ENCODE measurements at places on chromosomes 6 and 20.

- no peak for DNase-seq
Observed at GRCh38 chr20:35134472-35134871, 12.7 kb downstream of the EDEM2 start.

- no peak for DNase-seq
Observed at GRCh38 chr6:124541573-124541972, 420.7 kb upstream of the RNF217 start.

- no peak for DNase-seq
Observed at GRCh38 chr6:113203715-113204110, 653.4 kb upstream of the MARCKS start.

DNA sequence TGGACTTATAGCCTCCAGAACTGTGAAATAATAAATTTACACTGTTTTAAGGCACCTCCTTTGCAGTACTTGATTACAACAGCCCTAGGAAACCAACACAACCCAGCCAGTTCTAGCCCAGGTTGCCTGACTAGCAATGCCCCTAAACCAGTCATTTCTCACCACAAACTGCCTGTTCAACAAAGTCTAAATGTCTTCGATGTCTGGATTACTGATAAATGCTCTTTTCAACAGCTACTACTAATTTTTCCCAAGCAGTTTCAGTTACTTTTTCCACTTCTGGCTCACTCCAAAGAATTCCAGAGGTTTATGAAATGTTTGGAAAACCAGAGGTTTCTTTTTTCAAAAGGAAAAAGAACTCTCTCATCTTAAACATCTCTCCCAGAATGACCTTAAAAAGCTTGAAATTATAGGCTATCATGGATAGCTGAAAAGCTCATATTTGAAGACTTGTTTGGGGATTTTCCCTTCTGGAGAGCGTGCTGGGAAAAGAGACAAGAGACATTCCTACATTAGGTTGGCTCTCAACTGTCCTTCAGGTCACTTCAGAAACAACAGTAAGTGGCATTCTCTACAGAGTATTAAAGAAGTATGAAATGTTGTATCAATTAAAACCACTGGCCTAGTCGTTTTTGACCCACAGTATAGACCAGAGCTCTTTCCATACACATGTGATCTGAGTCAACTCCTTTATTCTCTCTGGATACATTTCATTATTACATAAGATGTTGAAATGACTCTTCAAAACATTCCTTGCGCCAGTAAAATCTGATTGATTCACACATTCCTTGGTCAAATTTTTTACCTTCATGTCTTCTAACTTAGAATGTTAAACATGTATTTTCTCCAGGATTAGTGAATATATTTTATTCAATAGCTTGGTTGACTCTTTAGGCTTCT, 265.9 kb downstream of the COL12A1 start:
- DNase-seq, result no peak

DNA sequence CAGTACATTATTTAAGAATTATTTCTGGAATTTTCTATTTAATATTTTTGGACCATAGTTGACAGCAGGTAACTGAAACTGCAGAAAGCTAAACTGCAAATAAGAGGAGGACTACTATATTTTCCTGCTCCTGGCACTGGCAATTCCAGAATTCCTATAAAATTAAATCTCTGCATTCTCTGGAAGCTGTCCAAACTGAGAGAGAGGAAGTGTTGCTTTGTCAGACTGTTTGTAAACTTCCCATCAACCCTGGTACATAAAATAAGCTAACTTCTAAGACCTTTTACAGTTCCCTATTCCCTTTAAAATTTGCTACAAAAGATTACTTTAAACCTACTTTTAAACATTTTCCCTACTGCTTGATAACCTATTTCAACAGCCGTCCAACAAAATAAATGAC, 196.1 kb upstream of the RUNX2 start:
- no peak for DNase-seq

DNA sequence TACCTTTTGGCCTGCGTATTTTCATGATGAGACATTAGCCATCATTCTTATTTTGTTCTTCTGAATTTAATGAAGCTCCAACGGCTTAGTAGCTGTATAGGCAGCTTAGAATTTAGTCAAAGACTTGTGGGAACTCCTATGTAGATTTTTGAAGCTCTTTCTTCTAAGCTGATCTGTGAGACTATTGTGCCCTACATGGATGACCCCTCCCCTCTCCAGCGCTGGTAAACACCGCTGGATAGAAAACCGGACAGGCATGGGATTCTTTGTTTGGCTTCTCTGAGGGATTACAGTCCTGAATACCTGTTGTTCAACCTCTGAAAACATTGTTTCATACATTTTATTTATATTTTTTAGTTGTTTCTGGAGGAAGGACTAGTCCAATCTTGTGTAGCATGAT, 1353.4 kb downstream of the GRIK2 start:
- no peak for DNase-seq

- peak; percentile 12 for DNase-seq
Observed at GRCh38 chr6:132400883-132401617, at the start of gene MOXD1. MOXD1 (minus strand) TSS chr6:132401475; CDS start chr6:132401426, 49 bp downstream.

DNA sequence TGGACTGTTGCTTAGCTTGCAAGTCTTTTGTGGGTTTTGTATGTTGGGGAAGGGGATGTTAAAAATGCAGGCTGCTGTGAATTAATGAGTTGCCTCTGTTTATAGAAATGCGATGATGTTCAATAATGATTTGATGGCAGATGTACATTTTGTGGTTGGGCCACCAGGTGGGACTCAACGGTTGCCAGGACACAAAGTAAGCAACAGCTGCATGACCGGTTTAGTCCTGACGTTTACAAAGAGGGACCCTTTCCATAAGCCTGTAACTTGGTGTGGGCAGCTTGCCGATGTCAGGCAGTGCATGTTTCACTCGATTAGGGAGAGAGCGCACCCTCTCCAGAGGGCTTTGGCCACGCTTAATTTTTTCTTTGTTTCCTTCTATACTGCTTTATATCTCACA, 1.3 kb downstream of the BTBD3 start:
- no peak for DNase-seq

DNA sequence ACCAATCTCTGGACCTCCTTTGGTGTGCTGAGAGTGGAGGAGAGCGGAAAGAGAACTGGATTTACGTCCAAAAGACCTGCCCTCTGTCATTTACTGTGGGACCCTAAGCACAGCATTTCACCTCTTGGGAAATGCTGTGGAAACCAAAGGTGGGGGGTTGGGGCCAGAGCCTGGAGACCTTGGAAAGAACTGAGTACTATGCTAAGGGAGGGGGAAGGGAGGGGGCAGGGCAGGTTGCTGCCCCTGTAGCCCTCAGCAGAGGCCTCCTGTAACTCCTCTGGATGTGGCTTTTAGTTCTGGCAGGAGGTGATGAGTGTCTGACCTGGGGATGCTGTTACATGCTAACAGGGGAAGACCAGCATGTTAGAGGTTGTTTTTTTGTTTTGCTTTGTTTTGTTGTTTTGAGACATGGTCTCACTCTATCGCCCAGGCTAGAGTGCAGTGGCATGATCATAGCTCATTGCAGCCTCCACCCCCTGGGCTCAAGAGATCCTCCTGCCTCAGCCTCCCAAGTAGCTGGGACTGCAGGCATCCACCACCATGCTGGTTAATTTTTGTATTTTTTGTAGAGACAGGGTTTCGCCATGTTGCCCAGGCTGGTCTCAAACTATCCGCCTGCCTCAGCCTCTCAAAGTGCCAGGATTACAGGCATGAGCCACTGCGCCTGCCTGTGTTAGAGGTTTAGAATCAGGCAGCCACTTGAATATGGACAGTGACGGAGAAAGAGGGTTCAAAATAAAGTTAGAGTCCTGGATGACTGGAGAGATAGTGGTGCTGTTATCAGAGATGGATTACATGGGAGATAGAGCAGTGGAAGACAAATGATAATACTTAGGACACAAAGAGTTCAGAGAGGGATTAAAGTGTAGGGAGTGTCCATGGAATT, 18.4 kb upstream of the PARD6B start:
- DNase-seq, result no peak

GRCh38 chr20:48592107-48592940, 235.5 kb downstream of the PREX1 start:
- no peak for DNase-seq

- no peak for DNase-seq
Observed at GRCh38 chr20:32914031-32914430, 55.3 kb downstream of the EFCAB8 start.

DNA sequence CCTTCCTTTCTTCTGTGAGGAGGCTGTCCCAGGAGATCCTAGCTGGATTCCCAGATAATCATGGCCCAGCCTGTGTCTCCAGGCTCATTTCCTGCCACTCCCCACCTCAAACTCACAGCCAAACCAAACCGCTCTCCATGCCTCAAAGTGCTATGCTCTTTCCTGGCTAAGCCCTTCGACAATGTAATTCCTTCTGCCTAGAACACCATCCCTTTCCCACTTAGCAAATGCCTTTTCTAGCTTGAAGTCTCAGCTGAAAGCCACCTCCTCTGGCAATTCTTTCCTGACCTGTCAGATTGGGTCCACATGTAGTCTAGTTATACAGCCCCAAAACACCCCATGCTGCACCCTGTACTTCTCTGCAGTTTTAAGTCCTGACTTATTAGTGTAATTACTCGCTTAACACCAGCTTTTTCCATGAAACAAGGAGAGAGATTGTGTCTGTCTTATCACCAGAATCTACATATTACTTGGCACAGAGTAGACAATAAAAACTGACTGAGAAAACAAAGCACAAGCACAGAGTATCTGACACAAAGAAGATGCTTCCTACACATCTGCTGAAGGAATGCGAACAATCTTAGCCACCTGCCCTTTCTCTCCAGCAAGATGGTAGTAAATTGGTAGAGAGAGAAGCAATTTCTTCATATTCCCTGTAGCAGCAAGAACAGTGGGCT, 5.4 kb downstream of the TRIM26 start:
- no peak for DNase-seq

GRCh38 chr20:36249450-36249849, 13.2 kb downstream of the AAR2 start:
- no peak for DNase-seq

- no peak for DNase-seq
Observed at GRCh38 chr6:73323323-73323722, 30.8 kb downstream of the DPPA5 start.

DNA sequence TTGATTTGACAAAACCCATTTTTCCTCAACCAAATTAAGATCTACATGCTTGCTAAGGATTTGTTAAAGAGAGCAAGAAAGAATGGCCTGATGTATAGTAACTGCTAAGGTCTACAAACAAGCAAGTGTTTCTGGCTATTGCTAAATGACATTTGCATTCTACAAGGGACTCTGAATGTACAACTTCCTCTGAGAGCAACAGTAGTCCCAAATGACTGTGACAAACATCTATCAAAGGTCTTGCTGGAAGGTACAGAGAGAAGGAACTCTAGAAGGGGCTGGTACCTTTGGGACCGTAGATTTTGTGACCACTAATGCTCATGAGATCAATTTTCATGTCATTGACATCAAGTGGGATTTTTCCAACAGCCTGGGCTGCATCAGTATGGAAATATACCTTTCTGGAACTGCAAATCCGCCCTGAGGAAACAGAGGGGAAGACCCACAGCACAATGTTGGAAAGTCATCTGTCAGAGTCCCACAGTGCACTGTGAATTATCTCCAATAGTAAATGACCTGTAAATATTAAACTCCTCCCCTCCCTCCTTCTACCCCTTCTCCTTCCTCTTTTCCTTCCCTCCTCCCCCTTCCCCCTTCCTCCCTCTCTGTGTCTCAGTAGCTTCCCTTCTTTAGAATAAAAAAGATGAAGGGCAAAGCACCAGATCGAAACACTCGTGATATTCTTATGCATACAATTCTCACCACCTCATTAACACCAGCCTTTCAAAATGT, 15.9 kb upstream of the CPNE1 start:
- no peak for DNase-seq

GRCh38 chr6:37588735-37589108, 89.0 kb upstream of the CCDC167 start:
- no peak for DNase-seq

- no peak for DNase-seq
Observed at GRCh38 chr20:48737434-48738093, 90.2 kb downstream of the PREX1 start.

GRCh38 chr6:35061651-35062410, 79.3 kb downstream of the TCP11 start:
- no peak for DNase-seq

DNA sequence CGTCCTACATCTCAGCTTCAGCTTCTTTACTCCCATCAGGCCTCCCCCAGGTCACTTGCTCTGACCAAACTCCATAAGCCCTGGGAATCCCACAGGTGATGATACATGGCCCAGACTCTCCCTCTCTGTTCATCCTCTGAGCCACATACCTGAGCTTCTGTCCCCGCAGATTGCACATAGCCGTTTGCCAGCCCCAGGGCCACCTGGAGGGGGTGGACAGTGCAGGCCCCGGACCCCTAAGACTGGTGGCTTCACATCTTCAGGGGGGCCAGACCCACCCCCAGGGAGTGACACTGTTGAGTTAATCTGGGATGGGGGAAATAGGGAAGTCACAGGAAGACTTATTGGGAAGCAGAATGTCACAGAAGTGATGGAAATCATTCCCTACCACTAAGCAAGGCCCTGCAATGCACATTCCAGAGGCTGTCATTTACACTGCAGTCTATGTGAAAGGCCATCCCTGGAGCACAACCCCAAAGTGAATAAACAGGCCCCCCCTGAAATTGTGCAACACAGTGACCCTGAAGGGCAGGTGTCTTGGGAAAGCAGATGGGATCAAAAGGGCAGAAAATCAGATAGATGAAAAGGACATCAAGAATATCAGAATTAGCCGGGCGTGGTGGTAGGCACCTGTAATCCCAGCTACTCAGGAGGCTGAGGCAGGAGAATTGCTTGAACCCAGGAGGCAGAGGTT, 2.2 kb downstream of the RXRB start:
- DNase-seq, result no peak

DNA sequence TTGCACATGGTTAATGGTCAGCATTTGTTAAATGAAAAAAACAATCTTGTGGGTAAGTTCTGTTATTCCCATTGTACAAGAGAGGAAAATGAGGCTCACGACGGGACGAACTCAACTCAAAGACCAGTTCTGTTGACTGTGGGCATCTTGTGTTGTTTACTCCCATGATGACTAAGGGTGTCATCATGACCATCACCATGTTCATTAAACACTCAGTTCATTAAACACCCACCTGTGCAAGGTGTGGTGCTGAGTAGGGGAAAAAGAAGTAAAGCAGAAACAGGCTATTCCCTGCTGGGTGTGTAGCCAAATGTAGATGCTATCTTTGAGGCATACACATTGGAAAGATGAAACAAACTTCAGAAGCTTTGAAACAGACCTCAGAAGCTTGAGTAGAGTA, 4.5 kb downstream of the CHMP4B start:
- no peak for DNase-seq

- DNase-seq, result no peak
Observed at GRCh38 chr6:149922642-149923326, at the start of gene RAET1G. RAET1G (minus strand) TSS chr6:149923121; CDS start chr6:149923010, 111 bp downstream.

- no peak for DNase-seq
Observed at GRCh38 chr6:135651964-135652755, 154.6 kb upstream of the AHI1 start.

Measured in GM18507 (cell line).